RPMI7951 (cell line): ENCODE measurements at places on chromosomes 12 and 14.

GRCh38 chr12:93198086-93198485 is 179.6 kb upstream of the NUDT4 start:
- DNase-seq = peak; percentile 87

- peak; percentile 4 for DNase-seq
These were observed 21.8 kb downstream of the MDM1 start for GRCh38 chr12:68310370-68310769.

DNA sequence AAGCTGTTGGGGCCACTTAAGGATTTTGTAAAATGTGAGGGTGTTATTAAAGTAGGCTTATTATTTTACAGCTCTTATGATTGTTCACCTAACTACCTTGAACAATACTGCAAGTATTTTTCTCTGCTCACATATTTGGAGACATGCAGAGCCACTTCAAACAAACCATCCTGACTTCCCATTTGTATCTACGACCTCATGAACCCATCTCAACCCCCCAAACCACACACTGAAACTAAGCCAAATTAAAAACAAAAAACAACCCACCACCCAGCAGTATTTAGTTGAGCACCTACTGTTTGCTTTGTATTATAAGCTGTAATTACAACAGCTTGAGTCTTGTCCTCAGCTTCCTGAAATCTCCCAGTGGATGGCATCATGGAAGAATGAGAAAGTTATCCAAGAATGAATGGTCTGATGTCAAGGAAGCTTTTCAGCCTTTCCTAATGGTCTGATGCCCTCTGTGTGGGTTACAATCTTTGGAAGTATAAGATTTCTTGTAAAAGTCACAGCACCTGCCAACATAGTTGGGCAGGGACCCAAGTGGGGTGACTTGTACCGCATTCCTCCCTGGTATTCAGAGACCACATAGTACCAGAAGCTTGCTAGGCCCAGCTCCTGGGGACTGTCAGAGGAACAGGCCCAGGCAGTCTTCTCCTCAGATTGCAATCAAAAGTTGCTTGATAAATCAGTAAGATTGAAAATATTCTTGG is 416.6 kb downstream of the ZFP36L1 start:
- peak; percentile 74 for DNase-seq

- no peak for DNase-seq
These were observed 352.2 kb downstream of the TMEM121 start for GRCh38 chr14:105878554-105878953.

DNA sequence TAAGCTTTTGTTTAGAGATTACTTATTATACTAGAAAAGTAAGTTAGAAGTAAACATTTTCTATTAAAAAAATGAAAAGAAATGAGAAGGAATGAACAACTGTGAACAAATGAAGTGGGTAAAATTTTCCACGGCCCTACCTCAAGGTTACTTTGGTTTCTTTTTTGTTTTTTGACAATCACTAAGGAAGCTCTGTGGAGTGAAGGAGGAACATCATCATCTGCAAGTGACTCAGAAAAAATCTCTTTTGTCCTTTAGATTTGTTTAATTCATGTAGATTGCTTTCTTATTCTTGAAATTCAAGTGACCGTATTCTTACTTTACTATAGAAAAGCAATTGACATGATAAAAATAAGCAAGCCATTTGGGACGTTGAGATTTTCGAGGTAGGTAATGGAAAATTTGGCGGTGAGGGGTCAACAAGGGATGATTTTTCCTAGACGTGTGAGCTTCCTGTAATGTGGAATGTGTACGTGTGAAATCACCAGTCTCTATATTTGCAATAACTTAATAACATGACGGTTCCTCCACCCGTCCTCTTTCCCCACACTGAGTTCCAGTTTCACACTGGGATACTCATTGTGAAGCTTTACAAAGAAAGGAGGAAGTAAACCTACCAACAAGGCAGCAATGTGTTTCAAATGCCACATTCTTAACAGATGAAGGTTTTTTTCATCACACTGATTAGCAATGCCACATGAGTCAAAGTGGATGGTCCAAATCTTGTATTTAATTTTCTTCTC is 62.3 kb upstream of the EGLN3 start:
- DNase-seq = no peak

DNA sequence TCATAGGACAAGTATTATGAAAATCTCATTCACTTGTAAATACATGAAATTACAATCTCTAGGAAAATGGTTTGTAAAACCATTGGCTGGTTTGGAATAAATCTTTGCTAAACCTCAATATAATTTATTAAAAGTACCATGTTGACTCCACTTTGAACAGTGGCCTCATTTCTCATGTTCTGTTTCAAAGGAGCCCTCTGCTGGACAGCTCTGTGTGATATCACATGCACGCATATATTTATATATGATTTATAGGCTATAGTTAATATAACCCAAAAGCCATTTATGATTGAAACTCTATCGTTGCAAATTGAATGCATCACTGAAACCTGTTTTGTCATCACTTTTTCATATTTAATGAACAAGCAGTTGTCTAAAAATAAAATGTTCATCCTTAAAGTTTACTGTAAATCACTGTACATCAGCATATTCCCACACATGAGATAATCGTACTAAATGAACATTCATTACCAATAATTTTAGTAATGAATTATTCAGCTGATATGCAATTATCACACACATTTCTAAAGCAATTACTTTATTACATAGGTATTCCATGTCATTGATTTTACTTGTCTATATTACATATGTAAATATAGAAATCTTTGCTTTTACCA is 493.8 kb downstream of the NPAS3 start:
- DNase-seq = peak; percentile 25
